Stimulated activated CD4-positive, alpha-beta T cell treated with anti-CD3 and anti-CD28 coated beads, Interleukin-12 subunit alpha, Interleukin-12 subunit beta, amount 100 ng/mL, for 48 hours (primary cell): ENCODE measurements at places on chromosomes 1 and 21.

DNA sequence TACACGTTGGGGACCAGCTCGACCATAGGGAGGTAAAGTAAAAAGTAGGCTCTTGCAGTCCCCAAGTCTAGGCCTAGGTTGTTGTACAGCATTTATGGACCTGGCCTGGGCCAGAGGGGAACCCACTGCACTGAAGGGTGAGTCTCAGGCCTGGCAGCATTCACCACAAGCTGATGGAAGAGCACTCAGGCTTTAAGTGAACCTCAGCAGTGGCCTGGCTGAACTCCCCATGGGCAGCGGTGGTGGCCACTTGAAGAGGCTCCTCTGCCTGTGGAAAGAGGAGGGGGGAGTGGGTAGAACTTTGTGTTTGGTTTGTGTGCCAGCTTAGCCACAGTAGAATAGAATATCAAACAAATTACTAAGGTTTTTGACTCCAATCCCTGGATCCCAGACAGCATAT, 176.2 kb upstream of the PRMT6 start:
- no peak for DNase-seq

GRCh38 chr1:33364565-33364918, 43.6 kb upstream of the A3GALT2 start:
- DNase-seq, result no peak

DNA sequence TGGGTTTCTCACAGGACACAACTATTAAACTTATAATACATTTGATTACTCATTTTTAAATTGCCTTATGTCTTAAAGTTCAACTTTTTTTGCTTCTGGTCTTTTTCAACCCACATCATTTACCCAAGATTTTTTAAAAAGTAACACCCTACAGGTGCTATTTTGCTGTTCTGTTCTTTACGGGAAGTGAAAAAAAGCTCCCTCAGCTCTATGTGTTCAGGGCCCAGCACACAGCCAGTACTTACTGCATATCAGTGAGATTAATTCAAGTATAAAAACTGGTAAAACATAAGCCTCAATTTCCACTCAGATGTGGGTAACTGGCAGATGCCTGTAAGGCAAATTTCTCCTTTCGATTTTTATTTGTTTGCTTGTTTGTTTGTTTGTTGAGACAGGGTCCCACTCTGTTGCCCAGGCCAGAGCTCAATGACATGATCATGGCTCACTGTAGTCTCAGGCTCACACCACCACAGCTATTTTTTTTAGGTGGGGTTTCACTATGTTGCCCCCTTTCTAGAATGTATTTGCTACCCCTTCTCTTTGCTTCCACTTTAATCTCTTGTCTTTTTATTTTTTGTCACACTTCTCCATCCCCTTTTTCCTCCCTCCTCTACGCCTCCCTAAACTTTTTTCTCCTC, 20.3 kb downstream of the RNASEL start:
- no peak for DNase-seq

GRCh38 chr1:5623399-5623798, 368.8 kb downstream of the NPHP4 start:
- no peak for DNase-seq

GRCh38 chr21:34004013-34004938, 69.1 kb upstream of the MRPS6 start:
- DNase-seq, result no peak

GRCh38 chr1:165924117-165924516, 96.7 kb downstream of the UCK2 start:
- no peak for DNase-seq
